T-cell (primary cell): ENCODE measurements at places on chromosomes 3 and 15. TPM values are rescaled to one million over a fixed set of nuclear protein-coding genes. Genes with fewer than 3 reads are reported as not detected.

GPR149 gene
- total RNA-seq: not detected

ATP2B2 gene
- not detected for total RNA-seq

TMEM41A gene
- total RNA-seq: 22.2 TPM

ARPIN gene
- total RNA-seq: 0.03 TPM

ITIH4 gene
- 37.2 TPM for total RNA-seq

AHSG gene
- total RNA-seq: not detected

CASR gene
- 0.03 TPM for total RNA-seq

ALS2CL gene
- 25.0 TPM for total RNA-seq

LMAN1L gene
- 0.58 TPM for total RNA-seq

ENTPD3 gene
- total RNA-seq: not detected

AP4E1 gene
- 14.0 TPM for total RNA-seq

KLHL18 gene
- 29.0 TPM for total RNA-seq

C3orf85 gene
- total RNA-seq: not detected

ZPLD1 gene
- total RNA-seq: not detected

GOLGA8R gene
- 3.8 TPM for total RNA-seq

ACTL6A gene
- total RNA-seq: 27.4 TPM

WWTR1 gene
- total RNA-seq: 1.1 TPM

VGLL3 gene
- 0.03 TPM for total RNA-seq

USP50 gene
- total RNA-seq: not detected

CAMKV gene
- total RNA-seq: 0.18 TPM

KCNH8 gene
- not detected for total RNA-seq

CD80 gene
- 2.0 TPM for total RNA-seq

CCR2 gene
- 6.9 TPM for total RNA-seq

SLC51A gene
- not detected for total RNA-seq

SSUH2 gene
- total RNA-seq: not detected

SEMA7A gene
- total RNA-seq: 2.3 TPM

GYG1 gene
- 16.3 TPM for total RNA-seq

SOX14 gene
- not detected for total RNA-seq

B4GALT4 gene
- 19.4 TPM for total RNA-seq

LRRC34 gene
- 0.92 TPM for total RNA-seq

CDCP1 gene
- total RNA-seq: 0.44 TPM

ACP3 gene
- total RNA-seq: not detected

EIF4G1 gene
- 232 TPM for total RNA-seq

P2RY12 gene
- not detected for total RNA-seq

UQCC5 gene
- 12.9 TPM for total RNA-seq

SCN11A gene
- total RNA-seq: 0.08 TPM

ZIC4 gene
- not detected for total RNA-seq

LYZL4 gene
- not detected for total RNA-seq

SNTN gene
- total RNA-seq: not detected

TADA3 gene
- 46.5 TPM for total RNA-seq

THRB gene
- 0.03 TPM for total RNA-seq

SNX22 gene
- 1.4 TPM for total RNA-seq

SEMA5B gene
- total RNA-seq: 0.32 TPM

GPD1L gene
- 20.3 TPM for total RNA-seq

NR1I2 gene
- 0.21 TPM for total RNA-seq

GOLGA6L4 gene
- total RNA-seq: 2.9 TPM

TPRG1 gene
- 8.2 TPM for total RNA-seq

SLC22A14 gene
- not detected for total RNA-seq
